ENCODE measurements at places on chromosomes 13 and 19.

GRCh38 chr19:1947651-1948209 lies 6.8 kb downstream of the CSNK1G2 start:
- no peak for DNase-seq

DNA sequence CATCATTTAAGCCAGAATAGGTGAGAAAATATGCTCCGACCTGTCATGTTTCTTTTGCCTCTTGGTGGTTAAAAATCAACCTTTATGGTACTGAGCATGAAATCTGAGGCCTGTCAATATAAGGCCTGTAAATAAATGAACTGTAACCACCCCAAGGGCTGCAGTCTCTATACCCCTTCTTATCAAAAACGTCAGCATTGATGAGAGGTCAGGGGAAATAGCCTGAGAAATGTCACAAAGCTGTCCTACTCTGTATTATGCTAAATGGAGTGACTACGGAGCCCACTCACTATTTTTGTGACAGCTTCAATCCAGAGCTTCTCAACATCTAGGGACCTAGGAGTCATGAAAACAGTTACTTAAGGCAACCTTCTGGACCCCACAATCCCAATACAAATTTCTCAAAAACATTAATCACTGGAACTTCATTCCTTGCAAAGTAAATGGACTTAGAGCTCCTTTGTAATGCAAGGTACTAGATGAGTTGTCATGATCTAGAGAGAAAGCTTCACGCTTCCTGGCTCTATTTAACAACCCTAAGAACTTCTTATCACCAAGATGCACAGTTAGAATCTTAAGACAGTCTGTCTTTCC lies 2.7 kb upstream of the RAP2A start:
- no peak for DNase-seq

- DNase-seq, result no peak
Observed at GRCh38 chr13:112218416-112218815, 151.5 kb downstream of the SOX1 start.

GRCh38 chr13:80447747-80448146 lies 106.8 kb upstream of the SPRY2 start:
- no peak for DNase-seq

- no peak for DNase-seq
Observed at GRCh38 chr19:6540918-6541689, 10.3 kb downstream of the TNFSF9 start.

DNA sequence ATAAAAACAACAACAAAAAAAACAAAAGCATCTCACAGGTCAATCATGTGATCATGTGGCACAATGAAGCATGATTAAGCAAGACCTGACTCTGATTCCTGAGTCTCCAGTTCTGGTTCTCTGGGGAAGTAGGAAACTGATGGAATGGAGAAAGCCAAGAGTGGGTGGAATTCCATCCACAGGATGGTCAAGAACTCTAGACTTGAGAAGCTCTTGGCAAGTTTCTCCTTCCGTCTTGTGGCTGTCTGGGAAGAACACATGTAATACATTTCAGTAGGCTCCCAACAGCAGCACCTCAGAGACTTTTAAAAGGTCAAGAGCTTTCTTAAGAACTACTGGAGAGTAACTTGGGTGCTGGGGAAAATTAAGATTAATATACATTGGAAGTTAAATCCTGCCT lies 78.6 kb upstream of the TSHZ3 start:
- DNase-seq, result no peak

GRCh38 chr19:1468274-1468820 lies 10.7 kb downstream of the C19orf25 start:
- DNase-seq, result no peak

- DNase-seq, result no peak
Observed at GRCh38 chr13:108920137-108920536, 290.7 kb downstream of the MYO16 start.

DNA sequence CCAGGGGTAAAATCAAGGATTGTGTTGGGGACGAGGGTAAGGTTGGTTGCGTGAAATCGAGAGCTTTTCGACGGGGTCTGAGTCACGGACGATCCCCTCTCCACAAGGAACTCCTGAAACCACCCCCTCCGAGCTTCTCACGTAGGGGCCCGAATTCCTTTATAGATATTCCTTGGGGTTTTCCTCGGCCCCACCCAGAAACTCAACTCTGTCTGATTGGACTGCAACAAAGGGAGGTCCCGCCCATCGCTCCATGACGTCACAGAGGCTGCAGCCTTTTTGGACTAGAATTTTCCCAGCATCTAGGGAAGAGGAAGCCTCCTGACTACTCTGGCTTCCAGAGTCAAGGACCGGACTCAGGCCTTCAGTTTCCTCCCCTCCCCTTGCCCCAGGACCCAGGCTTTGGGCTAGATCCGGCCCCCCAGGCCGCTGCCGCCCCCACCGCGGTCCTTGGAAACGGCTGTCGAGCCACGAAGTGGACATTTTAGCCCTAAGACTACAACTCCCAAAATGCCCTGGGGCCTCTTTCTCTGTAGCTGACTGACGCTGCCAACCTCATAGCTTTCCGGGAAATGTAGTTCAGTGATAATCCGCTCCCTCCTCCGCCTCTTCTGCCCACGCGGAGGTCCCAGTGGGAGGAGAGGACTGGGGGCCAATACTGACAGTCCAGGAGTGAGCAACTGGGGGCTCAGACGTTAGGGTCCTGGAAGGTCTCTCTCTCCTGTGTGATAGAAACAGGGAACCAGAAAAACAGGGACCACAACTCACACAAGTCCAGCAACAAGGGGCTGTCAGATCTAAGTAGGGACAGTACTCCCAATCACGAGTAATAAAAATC lies at the start of gene IZUMO1:
IZUMO1 (minus strand) TSS at position 172 of the 838 bp plus-strand sequence. CDS start 1,050 bp downstream, outside the sequence.
- DNase-seq, result peak; percentile 38

Data from GM04504 (cell line).